ENCODE measurements at places on chromosomes 6 and 20.

DNA sequence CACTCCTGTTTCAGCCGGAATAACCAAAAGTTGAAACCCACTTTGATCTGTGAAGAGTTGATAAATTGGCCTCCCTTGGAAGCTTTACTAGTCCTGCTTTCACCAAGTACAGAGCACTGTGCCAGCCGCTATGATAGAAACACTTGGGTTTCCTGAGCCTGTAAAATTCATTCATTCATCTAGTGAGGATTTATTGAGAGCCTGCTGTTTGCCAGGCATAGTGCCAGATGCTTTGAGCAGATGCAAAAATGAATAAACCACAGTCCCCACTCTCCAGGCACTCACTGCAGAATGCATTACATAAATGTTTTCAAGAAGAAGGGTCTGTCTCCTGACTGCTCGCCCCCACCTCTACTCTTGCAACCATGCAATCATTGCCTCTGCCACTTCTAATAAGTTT, 25.3 kb upstream of the TMEM217 start:
- no peak for DNase-seq

DNA sequence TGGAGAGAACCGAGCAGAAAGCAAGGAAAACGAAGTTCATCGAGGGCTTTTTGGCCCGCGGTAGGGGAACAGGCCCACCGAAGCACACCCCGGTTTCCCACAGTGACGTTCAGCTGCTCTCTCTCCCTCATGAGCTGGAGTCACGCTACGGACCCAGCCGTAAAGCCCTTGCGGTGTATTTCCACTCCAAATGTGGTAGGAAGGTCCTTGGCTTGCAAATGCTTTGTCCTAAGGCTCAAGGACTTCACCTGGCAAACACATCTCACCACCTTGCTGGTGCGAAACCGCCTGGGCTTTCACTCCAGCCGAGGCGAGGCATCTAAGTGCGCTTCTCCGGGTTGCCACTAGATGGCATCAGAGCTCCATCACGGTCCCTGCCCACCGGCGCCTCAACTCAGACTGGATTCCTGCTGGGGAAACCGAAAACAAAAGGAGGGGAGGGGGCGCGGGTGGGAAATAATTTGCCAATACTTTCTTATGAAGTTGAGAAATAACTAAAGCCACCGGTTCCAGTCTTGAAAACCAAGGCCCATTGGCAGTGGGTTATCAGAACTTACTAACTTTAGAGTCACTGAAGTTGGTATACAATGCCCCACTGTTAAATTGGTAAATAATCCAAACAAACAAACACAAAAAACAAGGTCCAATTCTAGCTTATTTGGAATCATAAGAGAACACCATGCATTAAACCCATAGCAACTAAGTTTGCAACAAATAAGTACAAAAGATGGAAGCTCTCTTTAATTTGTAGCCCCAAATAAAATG, 13.4 kb upstream of the FOXC1 start:
- DNase-seq = peak; percentile 70

GRCh38 chr6:158184608-158185007, 16.5 kb downstream of the GTF2H5 start:
- DNase-seq = no peak

DNA sequence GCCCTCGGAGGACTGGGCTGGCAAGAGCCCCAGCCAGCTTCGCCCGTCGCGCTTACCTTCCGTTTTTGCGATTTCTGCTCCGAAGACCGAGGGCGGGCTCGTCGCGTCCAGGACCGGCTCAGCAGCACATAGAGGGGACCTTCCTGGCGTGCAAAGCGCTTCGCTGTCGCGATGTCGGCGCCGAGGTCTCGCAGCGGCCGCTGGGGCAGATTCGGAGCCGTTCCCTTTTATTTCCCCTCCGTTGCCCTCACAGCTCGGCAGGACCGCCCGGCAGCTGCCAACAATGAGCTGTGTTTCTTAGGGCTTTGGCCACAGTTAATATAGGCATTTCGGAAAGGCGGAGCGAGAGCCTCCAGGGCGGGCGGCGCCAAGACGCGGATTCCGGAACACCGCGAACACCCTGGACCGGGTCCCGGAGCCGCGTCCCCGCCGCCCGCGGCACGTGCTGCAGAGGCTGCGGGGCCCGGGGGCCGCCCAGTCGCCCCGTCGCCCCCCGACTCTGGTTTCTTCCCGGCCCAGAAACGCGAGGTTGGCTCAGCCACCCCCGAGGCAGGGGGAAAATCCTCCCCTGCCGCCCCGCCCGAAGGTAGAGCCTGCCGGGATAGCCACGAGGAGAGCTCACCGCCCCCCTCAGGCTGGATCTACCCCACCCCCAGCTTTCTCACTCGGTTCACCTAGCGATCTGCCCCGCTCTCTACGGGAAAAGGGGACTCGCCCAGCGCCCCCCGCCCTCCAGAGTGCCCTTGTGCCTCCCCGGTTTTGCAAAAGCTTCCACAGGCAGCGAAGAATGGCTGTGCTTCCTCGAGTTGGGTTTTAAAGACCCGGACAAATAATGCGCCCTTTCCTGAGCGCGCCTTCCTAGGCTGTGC, at the start of gene CITED2:
TSS of gene CITED2 (minus strand) at position 292 of the 869 bp plus-strand sequence. CDS start 704 bp downstream, outside the sequence.
- DNase-seq = peak; percentile 90

GRCh38 chr6:166770216-166771116, 143.4 kb upstream of the RPS6KA2 start:
- no peak for DNase-seq

Measured in activated naive CD4-positive, alpha-beta T cell treated with anti-CD3 and anti-CD28 coated beads for 36 hours (primary cell).